ENCODE measurements at places on chromosomes 6 and 20.

- no peak for DNase-seq
Observed at GRCh38 chr20:36499723-36500501, 41.4 kb upstream of the MYL9 start.

GRCh38 chr6:46287681-46288080 lies 116.9 kb upstream of the ENPP5 start:
- no peak for DNase-seq

GRCh38 chr6:161107779-161108730 lies 116.5 kb downstream of the MAP3K4 start:
- DNase-seq: no peak

- DNase-seq: no peak
Observed at GRCh38 chr20:38447931-38448675, 13.0 kb upstream of the SNHG17 start.

DNA sequence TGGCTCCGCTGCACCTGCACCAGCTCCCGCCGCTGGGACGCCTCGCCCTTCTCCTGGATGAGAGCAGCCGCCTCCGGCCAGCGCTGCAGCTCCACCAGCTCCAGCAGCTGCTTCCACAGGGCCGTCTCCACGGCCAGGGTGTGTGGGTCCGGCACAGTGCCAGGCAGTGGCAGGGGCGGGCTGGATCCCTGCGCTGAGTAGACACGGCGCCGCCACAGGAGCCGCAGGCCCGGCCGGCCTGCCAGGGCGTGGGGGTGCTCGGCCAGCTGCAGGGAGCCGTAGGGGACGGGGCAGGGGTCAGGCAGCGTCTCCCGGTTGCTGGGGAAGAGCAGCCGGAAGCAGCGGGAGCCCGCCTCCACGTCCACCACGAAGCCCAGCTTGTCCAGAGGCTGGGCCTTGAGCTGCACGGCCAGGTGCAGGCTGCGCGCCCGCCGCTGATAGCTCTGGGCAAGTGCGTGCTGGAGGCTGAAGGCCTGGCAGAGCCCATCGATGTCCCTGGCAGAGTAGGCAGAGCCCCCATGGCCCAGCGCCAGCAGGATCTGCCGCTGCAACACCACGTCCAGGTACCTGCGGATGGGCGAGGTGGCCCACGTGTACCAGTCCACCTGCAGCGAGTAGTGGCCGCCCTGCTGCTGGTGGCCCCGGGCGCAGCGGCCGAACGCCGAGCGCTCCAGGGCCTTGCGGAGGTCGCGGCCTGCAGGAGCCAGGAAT lies 9.4 kb downstream of the FNDC11 start:
- no peak for DNase-seq

DNA sequence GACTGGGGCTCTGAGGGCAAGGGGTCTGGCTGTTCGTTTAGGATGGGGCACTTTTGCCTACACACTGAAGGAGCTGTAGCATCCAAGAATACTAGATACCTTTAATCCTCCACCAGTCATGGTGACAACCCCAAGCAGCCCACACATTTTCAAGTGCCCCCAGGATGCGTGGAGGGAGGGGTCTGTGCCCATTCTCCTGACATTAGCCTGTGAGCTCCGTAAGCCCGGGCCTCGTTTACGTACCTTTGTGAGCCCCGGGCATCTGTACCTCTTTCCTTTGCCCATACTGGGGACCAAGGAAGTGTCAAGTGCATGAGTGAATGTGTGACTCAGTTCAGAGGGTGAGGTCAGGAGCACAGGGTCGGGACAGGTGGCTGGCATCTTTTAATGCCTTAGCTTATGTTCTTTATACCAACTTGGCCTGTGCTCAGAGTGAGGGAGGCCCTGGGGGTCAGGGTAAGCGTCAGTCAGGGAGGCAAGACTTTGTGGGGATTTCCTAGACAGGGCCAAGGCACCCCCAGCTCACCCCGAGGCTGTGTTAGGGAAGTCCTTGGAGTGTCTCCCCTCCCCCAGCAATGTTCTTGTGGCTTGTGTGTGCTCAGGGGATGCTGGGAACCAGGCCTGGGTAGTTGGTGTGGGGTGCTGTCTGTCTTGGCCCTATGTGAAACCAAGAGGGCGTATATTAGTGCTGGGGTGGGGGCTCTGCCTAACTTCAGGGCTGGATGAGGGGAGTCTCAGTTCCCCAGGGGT lies 12.9 kb downstream of the VEGFA start:
- no peak for DNase-seq

- no peak for DNase-seq
Observed at GRCh38 chr20:1579488-1579887, 22.0 kb upstream of the SIRPD start.

- no peak for DNase-seq
Observed at GRCh38 chr20:49964964-49965780, 17.6 kb upstream of the SNAI1 start.

DNA sequence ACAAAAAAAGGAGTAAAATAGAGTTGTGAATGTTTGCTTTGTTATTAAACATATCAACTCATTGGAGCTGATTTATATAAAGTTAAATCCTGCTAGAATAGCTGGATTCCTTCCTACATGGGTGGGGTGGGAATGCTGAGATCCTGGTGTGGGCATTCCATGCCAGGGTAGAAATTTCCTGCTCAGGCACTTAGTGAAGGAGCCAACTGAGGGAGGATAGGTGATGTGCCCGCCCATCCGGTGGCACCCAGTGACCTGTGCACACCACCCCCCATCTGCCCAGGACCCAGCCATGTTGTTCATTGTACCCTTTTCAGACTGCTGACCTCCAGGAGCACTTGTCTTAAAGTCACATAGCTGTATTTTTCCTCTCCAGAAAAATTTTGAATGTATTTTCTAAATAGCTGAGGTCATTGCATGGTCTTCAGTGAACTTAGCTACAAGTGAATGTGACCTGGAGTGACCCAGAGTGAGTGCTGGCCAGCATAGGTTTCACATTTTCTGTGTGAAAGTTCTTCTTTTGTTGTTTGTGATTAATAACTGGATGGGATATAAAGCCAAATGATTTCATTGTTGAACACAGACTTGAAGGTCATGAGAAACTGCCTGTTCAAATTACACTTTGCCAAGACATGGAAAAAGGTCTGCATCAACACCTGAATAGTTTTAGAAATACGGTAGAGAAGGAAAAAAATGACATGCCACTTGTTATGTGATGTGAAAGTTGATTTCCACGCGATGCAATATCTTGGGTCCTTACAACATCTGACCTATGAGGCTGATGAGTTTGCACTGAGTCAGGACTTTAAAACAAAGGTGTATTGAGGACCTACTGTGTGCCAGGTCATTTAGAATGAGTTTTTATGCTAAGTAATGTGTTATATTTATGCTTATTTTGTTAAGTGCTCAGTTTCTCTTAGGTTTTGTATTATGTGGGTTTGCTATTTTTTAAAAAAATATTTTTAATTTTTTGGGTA lies 77.2 kb downstream of the UTRN start:
- DNase-seq: no peak

DNA sequence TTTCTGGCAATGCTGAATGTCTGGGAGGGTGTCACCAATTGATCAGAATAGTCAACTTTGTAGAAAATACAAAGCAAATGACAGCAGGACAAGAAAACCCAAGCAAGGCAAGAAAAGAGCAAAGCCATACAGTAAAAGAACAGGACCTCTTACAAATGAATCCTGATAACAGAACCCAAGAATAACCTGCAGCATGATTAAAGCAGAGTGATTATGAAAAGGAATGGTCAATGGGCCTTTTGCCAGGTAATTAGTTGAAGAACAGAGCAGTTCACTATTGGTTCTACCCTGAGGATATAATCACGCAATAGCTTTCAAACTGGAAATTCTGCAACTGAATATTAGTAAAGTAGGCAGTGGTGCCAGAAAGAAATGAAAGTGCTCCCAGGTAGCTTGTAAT lies 319.8 kb downstream of the FRK start:
- no peak for DNase-seq

GRCh38 chr6:22825210-22825609 lies 255.8 kb downstream of the HDGFL1 start:
- no peak for DNase-seq

DNA sequence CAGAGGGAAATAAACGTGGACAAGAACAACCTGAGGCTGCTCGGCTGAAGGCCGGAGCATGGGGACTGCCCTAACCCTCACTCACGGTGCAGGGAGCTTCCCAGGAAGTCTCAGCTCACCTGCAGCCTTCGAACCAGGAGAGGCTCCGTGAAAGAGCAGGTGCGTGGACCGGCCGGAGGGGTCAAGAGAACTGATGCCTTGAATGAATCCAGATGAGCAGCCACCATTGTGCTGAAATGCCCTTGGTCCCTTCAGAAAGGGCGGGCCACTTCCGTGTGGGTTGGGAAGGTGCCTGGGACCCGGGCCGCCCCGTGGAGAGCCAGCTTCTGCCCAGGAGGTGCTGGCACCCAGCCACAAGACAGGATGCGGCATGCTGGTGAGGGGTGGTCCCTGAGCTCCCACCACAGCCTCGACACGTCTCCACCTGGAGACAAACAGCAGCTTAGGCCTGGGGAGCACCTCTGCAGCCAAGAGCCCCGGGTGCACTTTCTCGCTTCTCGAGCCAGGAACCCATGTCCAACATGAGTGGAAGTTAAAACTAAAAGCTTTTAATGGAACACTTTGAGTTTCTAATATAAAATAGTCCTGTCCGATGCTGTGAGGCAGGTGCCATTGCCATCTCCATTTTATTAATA lies 83.5 kb downstream of the TTLL2 start:
- no peak for DNase-seq

DNA sequence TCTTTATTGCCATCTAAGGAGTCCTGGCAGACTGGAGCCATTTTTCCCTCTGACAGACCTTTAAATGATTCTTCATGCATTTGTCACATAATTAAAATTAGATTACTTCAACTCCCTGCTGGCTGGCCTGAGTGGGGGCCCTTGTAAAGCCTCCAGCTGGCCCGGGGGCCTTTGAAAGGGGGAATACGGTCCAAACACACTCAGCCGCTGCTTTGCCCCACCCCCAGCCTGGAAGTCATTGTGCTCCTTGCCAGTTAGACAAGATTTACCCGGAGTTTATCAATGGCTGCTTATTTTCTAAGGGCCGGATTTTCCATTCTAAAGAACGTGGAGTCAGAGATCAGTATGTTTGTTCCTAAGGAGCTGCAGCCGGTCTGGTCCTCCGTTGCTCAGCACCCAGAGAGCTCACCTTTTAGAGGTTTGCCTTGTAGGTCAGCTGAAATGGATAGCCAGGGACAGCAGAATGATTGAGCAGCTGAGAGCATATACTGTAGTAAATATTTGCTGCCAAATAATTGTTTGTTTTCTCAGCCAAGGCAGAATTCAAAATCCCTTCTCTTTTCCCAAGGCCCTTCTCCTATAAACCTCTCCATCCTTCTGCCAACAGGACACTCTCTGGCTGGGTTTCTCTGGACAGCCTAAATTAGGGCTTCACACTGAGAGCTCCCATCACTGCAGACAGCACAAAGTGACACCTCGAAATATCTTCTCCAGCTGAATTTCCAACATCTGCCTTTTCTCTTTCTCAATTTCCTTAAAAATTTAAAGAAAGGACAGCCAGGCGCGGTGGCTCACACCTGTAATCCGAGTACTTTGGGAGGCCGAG lies 68.4 kb upstream of the RBM24 start:
- peak; percentile 1 for DNase-seq

- DNase-seq: no peak
Observed at GRCh38 chr6:17712576-17712975, 5.9 kb upstream of the NUP153 start.

DNA sequence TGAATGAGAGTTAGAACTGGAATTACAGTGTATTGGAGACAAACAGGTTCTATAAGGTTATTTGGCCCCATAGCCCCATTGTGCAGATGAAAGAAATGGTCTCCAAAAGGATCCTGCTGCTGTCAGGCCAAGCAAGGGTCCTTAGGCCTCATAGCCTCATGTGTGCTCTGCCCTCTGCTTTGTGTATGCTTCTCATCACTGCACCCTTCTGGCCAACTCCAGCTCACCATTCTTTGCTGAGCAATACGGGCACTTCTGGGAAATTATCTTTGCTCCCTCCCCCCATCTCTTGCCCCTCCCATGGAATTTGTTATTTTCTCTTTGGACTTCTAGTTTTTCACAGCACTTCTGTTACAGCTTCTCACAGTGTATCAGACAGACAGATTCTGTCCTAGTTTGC lies 298.8 kb downstream of the FOXA2 start:
- DNase-seq: no peak

- no peak for DNase-seq
Observed at GRCh38 chr6:87049779-87050178, 45.1 kb downstream of the CGA start.

GRCh38 chr6:144411531-144412165 lies 126.5 kb downstream of the UTRN start:
- no peak for DNase-seq

DNA sequence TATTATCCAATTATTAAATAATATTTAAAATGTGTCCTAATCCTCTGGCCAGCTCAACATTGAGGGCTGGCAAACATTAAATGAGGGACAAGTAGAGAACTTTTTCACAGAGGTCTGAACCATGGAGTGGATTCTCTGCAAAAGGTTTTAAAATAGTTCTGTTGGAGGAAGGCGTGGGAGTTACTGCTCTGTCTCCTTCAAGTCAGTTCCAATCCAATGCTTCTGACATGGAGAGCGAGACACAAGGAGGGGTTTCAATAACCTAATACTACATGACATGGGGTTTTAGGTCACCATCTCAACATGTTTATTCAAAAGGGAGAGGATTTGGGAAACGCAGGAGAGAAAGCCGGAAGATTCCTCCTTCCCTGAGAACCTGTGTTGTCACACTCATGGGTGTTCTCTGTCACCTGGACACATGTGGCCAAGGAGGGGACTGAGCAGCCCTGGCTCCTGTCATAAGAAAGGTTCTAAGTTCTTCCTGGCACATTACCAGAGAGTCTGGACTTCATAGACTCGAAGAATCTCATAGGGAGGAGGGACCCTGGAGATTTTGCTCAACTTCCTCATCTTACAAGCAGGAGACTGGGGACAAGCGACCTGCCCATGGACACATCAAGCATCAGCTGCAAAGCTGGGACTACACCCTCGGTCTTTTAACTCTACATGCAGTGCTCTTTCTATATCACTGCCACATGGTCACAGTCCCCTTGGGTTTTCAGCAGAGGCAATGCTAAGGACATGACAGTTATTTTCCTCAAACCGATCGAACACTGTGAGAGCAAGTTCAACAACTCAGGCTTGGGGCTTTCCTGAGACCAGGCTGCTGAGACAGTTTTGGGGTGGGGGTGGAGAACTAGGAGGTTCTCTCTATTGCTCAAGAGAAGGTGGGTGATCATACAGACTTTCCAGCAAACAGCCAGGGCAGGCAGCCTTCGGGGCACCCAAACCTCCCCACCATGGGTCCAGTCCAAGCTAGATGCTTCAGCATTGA lies 38.6 kb downstream of the PRDM1 start:
- DNase-seq: no peak

- no peak for DNase-seq
Observed at GRCh38 chr6:13841936-13842335, 27.6 kb upstream of the MCUR1 start.

- DNase-seq: no peak
Observed at GRCh38 chr6:18136260-18136659, 13.8 kb upstream of the NHLRC1 start.

DNA sequence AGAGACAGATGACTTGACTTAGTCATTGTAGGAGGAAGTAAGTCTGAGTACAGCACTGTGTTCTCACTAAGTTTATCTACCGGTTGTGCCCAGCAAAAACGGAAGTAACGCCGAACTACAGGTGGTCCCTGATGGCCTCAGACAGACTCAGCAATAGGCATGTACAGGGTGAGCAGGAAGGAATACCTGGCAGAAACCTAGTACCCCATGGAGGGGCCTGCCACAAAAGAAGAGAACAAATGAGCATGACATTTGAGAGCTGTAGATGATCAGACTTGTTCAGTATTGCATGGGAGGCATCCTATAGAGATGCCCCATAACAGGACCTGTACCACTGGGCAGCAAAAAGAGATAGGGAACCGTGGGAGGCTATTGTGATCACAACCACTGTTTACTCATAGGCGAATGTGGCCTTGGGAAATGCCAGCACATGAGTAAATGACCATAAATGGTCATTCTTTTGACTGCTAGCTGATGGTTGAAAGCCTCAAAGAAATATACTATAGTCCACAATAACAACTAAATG lies 106.4 kb upstream of the TAB2 start:
- no peak for DNase-seq

Measured in substantia nigra (tissue), 51 donors.